Muscle of leg (tissue), 16 donors: ENCODE measurements at places on chromosomes 6 and 20. TPM values are rescaled to one million over a fixed set of nuclear protein-coding genes. Genes with fewer than 3 reads are reported as not detected.

C6orf62 gene
- total RNA-seq: 67.6 TPM

RAET1E gene
- 0.89 TPM for total RNA-seq

STK4 gene
- total RNA-seq: 11.2 TPM

SUMO4 gene
- 2.2 TPM for total RNA-seq

SLC2A10 gene
- 18.9 TPM for total RNA-seq

SOX4 gene
- 27.3 TPM for total RNA-seq

SLC22A3 gene
- total RNA-seq: 8.2 TPM

TSBP1 gene
- total RNA-seq: not detected

AVP gene
- 0.18 TPM for total RNA-seq

FANCE gene
- total RNA-seq: 22.3 TPM

DCDC2 gene
- 0.04 TPM for total RNA-seq

DCBLD1 gene
- 6.8 TPM for total RNA-seq
